A549 treated with ZK216348 at 1 μM for 4 hours (cell line): ENCODE measurements at places on chromosomes 6 and 20. TPM values are rescaled to one million over a fixed set of nuclear protein-coding genes. Genes with fewer than 3 reads are reported as not detected.

Gene HLA-DMB
- 1.1 to 2.2 TPM (median 1.8 TPM) in 5 replicates for total RNA-seq

Gene IL20RA
- not detected in 5 replicates for total RNA-seq

Gene NRN1
- total RNA-seq: 0.40 to 1.2 TPM (median 0.78 TPM) in 5 replicates

Gene TMEM217
- total RNA-seq: 0.19 to 1.5 TPM (median 0.76 TPM) in 5 replicates

Gene ARFGEF3
- 0.45 to 0.61 TPM (median 0.48 TPM) in 5 replicates for total RNA-seq

Gene CLPSL1
- total RNA-seq: not detected in 5 replicates

Gene CRNKL1
- total RNA-seq: 20.4 to 27.7 TPM (median 23.9 TPM) in 5 replicates

Gene OOEP
- not detected in 5 replicates for total RNA-seq

Gene MCUR1
- total RNA-seq: 12.3 to 20.4 TPM (median 15.0 TPM) in 5 replicates

Gene USP49
- total RNA-seq: 0.74 to 1.9 TPM (median 1.2 TPM) in 5 replicates

Gene DDO
- total RNA-seq: 0.07 to 0.38 TPM in 2 of 5 replicates, not detected in the others
